ENCODE measurements at places on chromosomes 5 and 9.
A peak's percentile ranks its signal among the peaks of the same experiment; 100 is the strongest.

GRCh38 chr5:35247648-35248034 lies 17.4 kb upstream of the PRLR start:
- no peak for DNase-seq

- DNase-seq: no peak
Observed at GRCh38 chr9:17994695-17995425, 416.0 kb downstream of the SH3GL2 start.

- no peak for DNase-seq
Observed at GRCh38 chr5:93299681-93300308, 281.2 kb downstream of the NR2F1-AS1 start.

- DNase-seq: no peak
Observed at GRCh38 chr5:131973089-131973712, 27.7 kb upstream of the MEIKIN start.

DNA sequence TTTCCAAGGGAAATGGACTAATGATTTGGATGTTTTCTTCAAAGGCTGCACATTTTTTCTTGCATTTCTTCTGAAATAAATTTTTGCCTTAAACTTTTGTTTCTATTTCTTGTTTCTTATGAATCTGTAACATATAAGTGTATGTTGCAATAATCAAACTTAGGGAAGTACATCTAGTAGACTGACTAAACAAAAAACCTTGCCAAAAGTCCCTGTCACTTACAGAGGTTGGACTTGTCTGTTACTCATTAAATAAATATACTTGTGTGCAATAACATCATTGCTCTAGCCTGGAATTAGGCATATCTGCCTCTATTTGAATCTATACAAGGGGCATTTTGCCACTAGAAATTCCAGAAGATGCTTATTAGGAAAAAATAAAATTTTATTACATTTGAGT lies 56.6 kb downstream of the C6 start:
- DNase-seq: peak; percentile 3

- DNase-seq: no peak
Observed at GRCh38 chr9:118366228-118366627, 662.0 kb downstream of the TLR4 start.

GRCh38 chr5:43336159-43336558 lies 22.9 kb upstream of the HMGCS1 start:
- DNase-seq: peak; percentile 2

- DNase-seq: no peak
Observed at GRCh38 chr9:101467690-101468089, 32.1 kb upstream of the ALDOB start.

DNA sequence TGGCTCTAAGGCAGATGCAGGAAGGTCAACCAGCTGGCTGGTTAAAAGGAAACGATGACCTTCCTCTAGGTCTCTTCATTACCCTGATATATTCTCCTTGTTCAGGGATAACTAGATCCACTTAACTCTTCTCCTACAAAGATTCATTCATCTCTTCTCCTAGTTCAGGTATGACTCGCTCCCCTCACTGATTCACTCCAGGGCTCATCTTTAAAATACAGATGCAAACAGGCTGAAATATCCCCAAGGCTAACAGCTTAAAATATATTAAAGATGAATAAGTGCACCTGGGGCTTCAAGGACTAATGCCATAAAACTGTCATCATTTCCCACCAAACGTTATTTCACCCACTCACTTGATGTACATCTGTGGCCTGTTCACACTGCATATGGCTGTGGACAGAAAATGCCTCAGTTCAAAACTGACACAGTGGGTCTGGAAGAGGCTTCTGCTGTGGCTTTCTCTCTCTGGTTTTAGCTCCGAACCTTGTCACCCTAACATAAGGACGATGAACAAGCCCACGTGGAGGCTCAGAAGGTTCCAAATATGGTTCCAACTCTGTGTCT lies 366.9 kb downstream of the DEPDC1B start:
- peak; percentile 72 for DNase-seq

DNA sequence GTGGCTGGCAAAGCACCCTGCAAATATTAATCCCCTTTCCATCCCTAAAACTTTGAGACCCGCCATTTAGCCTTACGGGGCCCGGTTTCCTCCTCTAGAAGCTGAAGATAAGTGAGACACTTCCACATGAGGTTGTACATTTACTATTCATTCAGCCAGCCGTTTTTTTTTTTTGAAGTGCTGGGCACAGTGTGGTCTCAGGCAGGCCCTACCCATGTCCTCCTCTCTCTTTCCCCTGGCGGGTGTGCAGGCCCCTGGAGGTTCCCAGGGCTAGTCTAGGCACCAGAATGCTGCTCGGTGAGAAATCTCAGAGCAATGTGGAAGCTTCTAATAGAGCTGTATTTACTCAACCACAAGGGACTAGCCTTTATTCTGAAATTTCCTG lies 107.4 kb upstream of the LARP1 start:
- no peak for DNase-seq

GRCh38 chr5:8561854-8562253 lies 692.9 kb downstream of the MTRR start:
- no peak for DNase-seq

DNA sequence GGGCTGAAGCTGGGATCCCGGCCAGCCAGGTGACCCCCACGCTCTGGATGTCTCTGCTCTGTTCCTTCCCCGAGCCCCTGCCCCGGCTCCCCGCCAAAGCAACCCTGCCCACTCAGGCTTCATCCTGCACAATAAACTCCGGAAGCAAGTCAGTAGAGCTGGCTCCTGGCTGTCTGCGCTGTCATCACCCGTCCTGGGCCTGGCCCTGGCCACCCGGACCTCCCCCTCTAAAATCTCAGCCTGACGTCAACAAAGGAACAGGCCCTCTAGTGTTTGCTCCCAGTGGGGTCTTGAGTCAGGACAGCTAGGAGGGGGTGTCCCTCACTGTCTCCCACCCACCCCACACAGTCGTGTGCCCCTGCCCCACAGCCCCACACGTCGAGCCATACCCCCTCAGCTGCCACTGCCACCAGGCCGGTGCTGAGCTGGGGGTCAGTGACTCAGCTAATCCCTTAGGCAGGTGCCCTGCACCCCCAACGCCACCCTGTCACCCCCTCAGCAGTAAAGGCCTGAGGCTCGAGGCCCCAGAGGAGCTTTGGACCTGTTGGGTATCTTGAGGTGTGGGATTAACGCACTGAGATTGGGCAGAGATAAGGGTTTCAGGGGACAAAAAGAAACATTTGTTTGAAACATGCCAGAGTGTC lies 1.1 kb upstream of the LCNL1 start:
- DNase-seq: peak; percentile 14

DNA sequence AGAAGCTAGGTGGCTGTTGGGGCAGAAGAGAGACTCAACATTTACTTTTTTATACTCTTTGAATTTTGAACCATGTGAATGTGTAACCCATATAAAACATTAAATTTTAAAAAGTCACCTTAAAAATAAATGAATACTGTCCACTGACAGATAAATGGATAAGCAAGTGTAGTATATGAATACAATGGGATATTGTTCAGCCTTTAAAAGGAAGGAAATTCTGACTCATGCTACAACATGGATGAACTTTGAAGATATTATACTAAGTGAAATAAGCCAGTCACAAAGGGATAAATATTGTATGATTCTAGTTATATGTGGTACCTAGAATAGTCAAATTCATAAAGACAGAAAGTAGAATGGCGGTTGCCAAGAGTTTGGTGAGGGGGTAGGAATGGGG lies 113.9 kb downstream of the TMEM174 start:
- no peak for DNase-seq

- no peak for DNase-seq
Observed at GRCh38 chr9:136858452-136858843, 6.3 kb downstream of the MAMDC4 start.

DNA sequence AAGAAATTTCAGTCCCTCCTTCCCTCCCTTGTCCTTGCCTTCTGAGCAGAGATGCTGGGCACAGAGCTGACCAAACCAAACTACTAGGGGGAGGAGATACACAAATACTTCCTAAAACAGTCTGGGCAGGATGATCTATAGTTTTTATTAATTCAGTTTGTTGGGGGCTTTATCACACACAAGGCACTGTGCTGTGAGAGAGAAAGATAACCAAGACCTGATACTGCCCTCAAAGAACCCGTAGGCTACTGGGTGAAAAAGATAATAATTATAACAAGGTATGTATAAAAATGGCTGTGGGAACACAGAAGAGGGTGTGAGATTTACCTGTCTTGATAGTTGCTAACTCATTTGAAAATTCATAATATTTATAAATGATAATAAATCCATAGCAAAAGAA lies 354.7 kb downstream of the NDUFS4 start:
- DNase-seq: no peak

DNA sequence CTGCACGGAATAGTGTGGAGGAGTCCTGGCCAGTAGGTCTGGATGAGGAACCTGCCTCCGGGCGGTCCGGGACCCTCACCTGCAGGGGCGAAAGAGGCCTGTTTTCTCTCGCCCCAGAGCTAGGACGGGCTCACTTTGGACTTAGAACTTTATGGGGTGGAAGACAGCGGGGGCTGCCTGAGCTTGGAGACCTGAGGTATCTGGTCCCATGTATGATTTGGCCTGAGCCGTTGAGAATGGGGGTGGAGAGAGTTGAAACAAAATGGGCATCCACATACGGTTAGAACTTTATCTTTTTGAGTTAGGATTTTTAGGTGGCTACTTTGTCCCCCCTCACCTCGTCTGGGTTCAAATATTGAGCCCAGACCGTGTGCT lies 681 bp upstream of the ETF1 start:
- no peak for DNase-seq

DNA sequence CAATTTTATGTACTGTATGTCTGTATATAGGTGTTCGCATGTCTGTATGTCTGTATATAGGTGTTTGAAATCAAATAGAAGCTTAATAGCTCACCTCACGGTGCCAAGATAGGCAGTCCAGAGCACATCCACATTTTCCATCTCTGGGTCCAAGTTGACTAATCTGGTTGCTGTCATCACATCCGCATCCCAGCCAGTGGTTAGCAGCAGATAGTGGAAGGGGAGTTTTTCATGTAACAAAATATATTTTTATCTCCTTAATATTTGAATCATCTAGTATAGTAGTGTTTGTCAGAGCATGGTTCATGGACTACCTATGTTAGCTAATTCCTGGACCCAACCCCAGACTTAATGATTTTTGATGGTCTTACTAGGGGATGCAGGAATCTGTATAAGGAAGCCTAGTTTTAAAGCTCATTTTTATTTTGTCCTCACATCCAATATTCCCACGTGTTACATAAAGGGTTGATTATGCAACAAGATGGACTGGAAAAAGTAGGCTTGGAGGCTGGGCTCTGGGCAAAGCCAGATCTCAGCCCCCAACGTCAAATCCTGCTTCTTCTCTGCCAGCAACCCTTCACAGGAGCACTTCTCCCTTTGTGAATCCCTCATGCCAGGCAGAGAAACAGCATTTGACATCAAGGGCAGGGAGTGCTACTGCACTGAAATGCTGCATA lies 219.7 kb downstream of the ZSWIM6 start:
- DNase-seq: peak; percentile 3

DNA sequence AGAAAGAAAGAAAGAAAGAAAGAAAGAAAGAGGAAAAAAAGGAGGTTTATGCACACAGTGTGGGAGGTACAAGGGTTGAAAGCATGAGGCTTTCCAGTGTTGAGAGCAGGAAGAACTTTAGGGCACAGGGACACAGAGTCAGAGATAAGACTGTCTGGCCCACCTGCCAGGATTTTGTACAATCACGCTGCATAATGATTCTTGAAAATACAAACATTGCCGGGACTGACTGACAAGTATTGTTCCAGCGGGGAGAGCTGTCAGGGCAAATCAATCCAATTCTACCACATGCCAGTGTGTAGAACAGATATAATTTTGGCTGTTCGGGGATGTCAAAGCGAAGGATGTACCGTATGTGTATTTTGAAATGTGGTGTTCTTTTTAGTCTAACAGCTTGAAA lies 254.7 kb downstream of the NTRK2 start:
- DNase-seq: no peak

- no peak for DNase-seq
Observed at GRCh38 chr9:9079473-9079872, 1279.9 kb upstream of the DMAC1 start.

All from fibroblast of skin of right biceps (primary cell).